ENCODE measurements at places on chromosomes 16 and 17. TPM values are rescaled to one million over a fixed set of nuclear protein-coding genes. Genes with fewer than 3 reads are reported as not detected.

Gene TMEM238L
- total RNA-seq = not detected

Gene RGS11
- total RNA-seq = not detected

Gene CCL4
- total RNA-seq = not detected

Gene KRTAP2-2
- not detected for total RNA-seq

Gene PLK1
- 169 TPM for total RNA-seq

Gene ELMO3
- total RNA-seq = 32.4 TPM

DNA sequence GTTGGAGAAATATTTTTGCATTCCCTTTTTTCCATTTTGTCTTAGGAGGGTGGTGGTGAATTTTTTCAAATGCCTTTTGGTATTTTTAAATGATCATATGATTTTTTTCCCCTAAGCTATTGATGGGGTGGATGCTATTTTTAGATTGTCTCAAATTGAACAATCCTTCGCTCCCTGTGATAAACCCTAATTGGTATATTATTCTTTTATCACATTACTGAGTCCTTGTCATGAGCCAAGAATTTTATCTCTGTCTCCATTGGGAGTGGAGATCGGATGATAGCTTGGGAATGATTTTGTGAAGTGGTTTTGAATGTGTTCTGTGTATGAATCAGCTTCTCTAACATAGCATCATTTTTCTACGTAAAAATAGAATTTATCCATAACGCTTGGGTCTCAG is 15.4 kb downstream of the NECAB2 start:
- H3K27ac ChIP-seq = no peak overlapping the region
- no peaks in the 10 kb centered on the region for H3K4me1 ChIP-seq
- no peaks in the 10 kb centered on the region for H3K36me3 ChIP-seq
- peaks cover 17% of the 10 kb centered on the region for H3K27me3 ChIP-seq

GRCh38 chr17:9790889-9791876 is at the start of gene DHRS7C:
DHRS7C (minus strand) TSS chr17:9791592; CDS start chr17:9791284, 308 bp downstream.
- no peak within 1 kb of the TSS for H3K4me3 ChIP-seq
- H3K36me3 ChIP-seq = no peaks in the 10 kb centered on the region
- no peak for DNase-seq
- no peak within 1 kb of the TSS for H3K27ac ChIP-seq
- no peaks in the 10 kb centered on the region for H3K27me3 ChIP-seq

- H3K4me3 ChIP-seq = no peak overlapping the region
- no peaks in the 10 kb centered on the region for H3K27me3 ChIP-seq
- H3K27ac ChIP-seq = no peak overlapping the region
- no peaks in the 10 kb centered on the region for H3K36me3 ChIP-seq
These were observed 3.0 kb downstream of the ST6GALNAC2 start for GRCh38 chr17:76582660-76583059.

GRCh38 chr17:66638707-66639479 is 196.0 kb upstream of the CACNG5 start:
- peaks cover 41% of the 10 kb centered on the region for H3K4me1 ChIP-seq
- no peak overlapping the region for H3K27ac ChIP-seq
- H3K27me3 ChIP-seq = no peaks in the 10 kb centered on the region
- no peak overlapping the region for H3K4me3 ChIP-seq
- no peaks in the 10 kb centered on the region for H3K36me3 ChIP-seq

- no peaks in the 10 kb centered on the region for H3K36me3 ChIP-seq
- H3K27me3 ChIP-seq = no peaks in the 10 kb centered on the region
- no peak overlapping the region for H3K27ac ChIP-seq
- DNase-seq = no peak
- H3K4me1 ChIP-seq = 0 out of 2 replicates have a peak, but pooled peaks cover under 1% of the 10 kb centered on the region
These were observed 6.2 kb upstream of the SPATA2L start for GRCh38 chr16:89707695-89708094.

GRCh38 chr16:82753821-82754220 is 127.1 kb downstream of the CDH13 start:
- H3K36me3 ChIP-seq = no peaks in the 10 kb centered on the region
- DNase-seq = no peak
- no peaks in the 10 kb centered on the region for H3K4me1 ChIP-seq

GRCh38 chr17:6100146-6100545 is 30.0 kb downstream of the WSCD1 start:
- H3K4me3 ChIP-seq = no peak overlapping the region
- peaks cover 77% of the 10 kb centered on the region for H3K27me3 ChIP-seq
- H3K36me3 ChIP-seq = no peaks in the 10 kb centered on the region
- no peak overlapping the region for H3K27ac ChIP-seq
- H3K4me1 ChIP-seq = no peaks in the 10 kb centered on the region

- no peak overlapping the region for H3K27ac ChIP-seq
- no peak for DNase-seq
- H3K4me3 ChIP-seq = no peak overlapping the region
- no peaks in the 10 kb centered on the region for H3K4me1 ChIP-seq
- no peaks in the 10 kb centered on the region for H3K36me3 ChIP-seq
These were observed 36.8 kb upstream of the LYRM9 start for GRCh38 chr17:27930000-27930399.

DNA sequence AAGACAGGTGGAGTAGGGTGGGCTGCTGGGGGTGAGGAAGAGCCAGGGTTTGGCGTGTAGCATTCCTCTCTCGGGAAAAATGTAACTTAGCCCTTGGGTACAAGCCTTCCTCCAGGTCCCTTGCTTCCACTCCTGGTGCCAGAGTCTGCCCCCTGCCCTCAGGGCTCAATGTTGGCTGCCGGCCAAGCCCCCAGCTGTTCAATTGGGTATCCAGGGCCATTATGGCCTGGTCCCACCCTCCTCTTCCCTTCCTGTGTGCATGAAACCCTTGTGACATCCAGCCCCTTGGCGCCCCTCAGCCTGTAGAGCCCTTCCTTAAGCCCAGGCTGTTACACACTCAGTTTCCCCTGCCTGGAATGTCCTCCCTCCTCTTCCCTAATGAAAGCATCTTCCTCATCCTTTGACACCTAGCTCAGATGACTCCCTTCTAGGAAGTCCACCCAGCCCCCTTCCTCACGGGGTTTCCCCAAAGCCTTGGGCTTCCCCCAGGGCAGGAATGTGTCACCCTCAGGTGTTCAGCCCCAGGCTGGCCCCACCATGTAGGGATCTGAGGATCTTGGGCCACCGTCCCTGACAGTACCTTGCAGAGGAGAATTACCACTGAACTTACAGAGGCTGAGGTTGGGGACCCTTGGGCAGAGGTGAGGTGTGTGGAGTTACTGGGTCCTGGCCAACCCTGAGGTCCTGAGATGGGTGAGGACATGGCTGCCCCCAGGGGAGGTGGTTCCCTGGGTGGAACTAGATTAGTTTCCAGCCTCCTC is 30.0 kb downstream of the B9D1 start:
- no peaks in the 10 kb centered on the region for H3K36me3 ChIP-seq
- no peak overlapping the region for H3K4me3 ChIP-seq
- H3K4me1 ChIP-seq = peaks cover 2% of the 10 kb centered on the region
- no peak overlapping the region for H3K27ac ChIP-seq
- peak; percentile 40 for DNase-seq

DNA sequence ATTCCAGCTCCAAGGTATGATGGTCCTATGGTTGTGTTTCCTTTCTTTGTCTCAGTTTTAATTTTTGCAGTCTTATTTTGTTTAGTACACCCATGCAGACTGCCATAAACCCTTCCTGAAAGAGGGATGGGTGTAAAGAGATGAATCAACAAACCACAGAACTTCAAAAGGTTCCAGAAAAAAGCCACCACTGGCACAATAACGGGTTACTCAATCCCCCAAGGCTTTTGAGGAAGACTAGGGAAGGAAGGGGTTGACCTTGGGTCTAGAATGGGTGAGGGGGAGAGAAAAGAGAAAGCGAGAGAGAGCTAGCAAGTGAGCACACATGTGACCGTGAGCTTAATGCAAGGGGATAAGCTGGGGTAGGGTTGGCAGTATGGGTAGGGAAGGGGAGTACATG is 168.1 kb downstream of the XYLT1 start:
- H3K4me1 ChIP-seq = no peaks in the 10 kb centered on the region
- peaks cover 14% of the 10 kb centered on the region for H3K27me3 ChIP-seq
- H3K36me3 ChIP-seq = no peaks in the 10 kb centered on the region
- no peak overlapping the region for H3K27ac ChIP-seq
- no peak overlapping the region for H3K4me3 ChIP-seq

- peaks cover 67% of the 10 kb centered on the region for H3K4me1 ChIP-seq
- peak; percentile 100 for DNase-seq
- no peaks in the 10 kb centered on the region for H3K27me3 ChIP-seq
- 0 out of 2 replicates have a peak, but pooled peaks cover under 1% of the 10 kb centered on the region for H3K36me3 ChIP-seq
- H3K27ac ChIP-seq = peak overlapping the region; percentile 99
These were observed 3.3 kb upstream of the SREBF1 start for GRCh38 chr17:17839791-17840707.

GRCh38 chr16:53872248-53873221 is 168.6 kb downstream of the FTO start:
- no peak overlapping the region for H3K27ac ChIP-seq
- H3K36me3 ChIP-seq = no peaks in the 10 kb centered on the region
- no peaks in the 10 kb centered on the region for H3K4me1 ChIP-seq
- H3K27me3 ChIP-seq = no peaks in the 10 kb centered on the region
- no peak overlapping the region for H3K4me3 ChIP-seq

DNA sequence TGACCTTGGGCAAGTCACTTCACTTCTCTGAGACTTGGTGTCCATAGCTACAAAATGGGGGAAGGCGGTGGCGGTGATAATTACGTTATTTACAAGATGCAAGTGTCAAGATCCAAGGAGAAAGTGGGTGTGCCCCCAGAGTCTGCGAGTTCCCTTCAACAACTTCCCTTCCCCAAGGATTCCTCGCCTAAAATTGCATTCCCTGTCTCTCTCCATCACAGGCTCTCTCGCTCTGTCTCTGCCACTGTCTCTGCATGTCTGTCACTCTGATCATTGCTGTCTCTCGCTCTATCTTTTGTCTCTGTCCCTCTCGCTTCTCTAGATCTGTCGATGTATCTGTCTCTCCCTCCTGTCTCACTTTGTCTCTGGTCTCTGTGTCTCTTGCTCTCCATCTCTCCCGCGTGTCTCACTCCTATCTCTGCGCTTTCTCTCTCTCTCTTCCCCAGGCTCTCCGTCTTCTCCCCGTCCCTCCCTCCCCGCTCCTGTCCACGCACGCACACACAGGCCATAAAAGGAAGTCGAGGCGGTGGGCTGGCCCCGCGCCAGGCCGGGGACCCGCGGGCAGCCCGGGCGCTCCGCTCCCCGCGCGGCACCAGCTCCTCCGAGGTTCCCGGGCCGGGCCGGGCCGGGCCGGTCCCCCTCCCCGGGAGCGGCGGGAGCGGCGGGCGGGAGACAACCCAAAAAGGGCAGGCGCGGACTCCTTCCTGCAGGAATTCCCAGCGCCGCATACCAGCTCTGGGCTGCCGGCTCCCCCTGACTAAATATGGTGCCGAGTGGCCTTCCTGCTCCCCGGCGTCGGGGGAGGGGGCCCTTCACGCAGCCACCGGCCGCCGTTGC is 1.1 kb upstream of the MYH11 start:
- H3K27ac ChIP-seq = no peak overlapping the region
- H3K36me3 ChIP-seq = no peaks in the 10 kb centered on the region
- DNase-seq = peak; percentile 18
- no peaks in the 10 kb centered on the region for H3K4me1 ChIP-seq
- H3K4me3 ChIP-seq = no peak overlapping the region

DNA sequence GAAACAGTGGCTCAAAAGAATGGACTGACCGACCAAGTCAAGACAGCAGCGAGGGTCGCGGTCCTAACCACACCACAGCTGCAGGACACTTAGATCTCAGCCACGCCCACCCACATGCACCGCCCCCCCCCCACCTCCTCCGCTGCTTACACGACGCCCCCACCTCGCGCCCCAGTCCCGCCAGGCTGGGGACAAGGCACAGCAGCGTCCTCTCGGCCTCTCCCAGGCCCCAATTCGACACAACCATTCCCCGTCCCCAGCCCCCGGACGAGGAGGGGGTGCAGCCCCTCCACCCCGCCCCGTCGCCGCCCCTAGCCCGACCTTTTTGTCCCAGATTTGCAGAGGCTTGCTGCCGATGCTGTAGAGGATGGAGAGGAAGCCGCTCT is 477 bp downstream of the CFAP20 start:
- no peaks in the 10 kb centered on the region for H3K27me3 ChIP-seq
- H3K4me3 ChIP-seq = peak overlapping the region; percentile 88
- peak overlapping the region; percentile 57 for H3K27ac ChIP-seq
- DNase-seq = no peak
